Uterus (tissue), 4 donors: ENCODE measurements at places on chromosomes 7 and 10.

- peak; percentile 15 for DNase-seq
Measured at GRCh38 chr7:23334482-23335056, 35.4 kb downstream of the MALSU1 start.

DNA sequence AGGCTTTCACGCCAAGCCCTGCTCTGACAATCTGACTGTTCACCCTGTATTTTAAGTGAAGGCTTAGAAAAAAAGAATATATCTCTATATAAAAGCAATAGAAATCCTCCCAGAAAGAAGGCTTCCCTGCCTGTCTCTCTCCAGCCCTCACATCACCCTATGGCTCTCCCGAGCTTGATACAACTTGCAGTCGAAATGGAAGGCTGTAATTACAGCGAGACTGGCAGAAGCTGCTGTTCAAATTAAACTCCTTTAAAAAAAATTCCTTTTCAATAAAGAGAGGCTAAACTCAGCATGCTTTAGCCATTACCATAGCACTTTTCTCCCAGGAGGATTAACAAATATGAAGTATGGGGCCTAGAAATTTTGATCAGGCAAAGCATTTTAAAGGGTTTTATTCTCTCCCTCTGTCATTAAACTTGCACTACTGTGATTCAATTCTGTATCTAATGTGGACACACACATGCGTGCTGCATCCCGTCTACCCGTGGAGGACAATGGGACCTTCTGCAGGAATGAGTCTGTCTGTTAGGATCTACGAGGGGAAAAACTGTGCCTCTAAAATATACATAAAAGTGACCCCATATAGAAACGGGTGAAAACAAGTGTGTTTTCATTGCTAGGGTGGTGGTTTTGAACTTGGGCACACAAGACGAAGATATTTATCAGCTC, 223.8 kb downstream of the USP6NL start:
- DNase-seq: no peak

GRCh38 chr10:125060026-125060425, 100.3 kb downstream of the CTBP2 start:
- DNase-seq: no peak

GRCh38 chr7:115417662-115418061, 495.8 kb downstream of the MDFIC start:
- no peak for DNase-seq

DNA sequence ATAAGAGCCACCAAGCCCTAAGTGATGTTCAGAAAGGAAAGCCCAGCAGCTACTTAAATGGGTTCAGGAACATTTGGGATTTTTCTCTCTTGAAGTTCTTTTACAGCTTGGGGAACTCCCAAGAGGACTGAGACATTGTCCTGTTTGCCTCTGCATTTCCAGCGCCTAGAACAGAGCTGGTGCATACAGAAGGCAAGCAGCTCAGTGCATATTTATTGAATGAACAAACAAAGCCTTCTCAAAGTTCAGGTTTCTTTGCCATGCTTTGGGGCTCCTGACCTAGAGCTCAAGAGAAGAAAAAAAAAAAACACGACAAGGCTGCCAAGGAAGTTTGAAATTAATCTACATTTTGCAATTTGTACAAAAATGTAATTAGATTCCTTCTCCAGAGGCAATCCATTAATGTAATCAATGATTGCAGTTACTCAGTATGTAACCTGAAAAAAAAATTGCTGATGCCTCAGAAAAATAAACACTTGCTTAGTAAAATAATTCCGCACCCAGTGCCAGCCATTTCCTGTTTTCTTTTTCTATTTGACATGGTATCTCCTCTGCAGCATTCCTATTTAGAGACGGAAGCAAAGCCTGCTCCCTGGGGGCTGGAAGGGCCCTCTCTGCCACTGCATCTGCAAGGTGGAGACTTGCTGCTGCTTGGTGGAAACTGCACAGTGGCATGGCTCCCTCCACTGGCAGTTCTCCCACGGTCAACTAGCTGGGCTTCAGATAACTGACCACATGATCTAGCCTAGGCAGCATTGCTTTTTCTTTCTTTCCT, 157.3 kb downstream of the TMEM178B start:
- no peak for DNase-seq

DNA sequence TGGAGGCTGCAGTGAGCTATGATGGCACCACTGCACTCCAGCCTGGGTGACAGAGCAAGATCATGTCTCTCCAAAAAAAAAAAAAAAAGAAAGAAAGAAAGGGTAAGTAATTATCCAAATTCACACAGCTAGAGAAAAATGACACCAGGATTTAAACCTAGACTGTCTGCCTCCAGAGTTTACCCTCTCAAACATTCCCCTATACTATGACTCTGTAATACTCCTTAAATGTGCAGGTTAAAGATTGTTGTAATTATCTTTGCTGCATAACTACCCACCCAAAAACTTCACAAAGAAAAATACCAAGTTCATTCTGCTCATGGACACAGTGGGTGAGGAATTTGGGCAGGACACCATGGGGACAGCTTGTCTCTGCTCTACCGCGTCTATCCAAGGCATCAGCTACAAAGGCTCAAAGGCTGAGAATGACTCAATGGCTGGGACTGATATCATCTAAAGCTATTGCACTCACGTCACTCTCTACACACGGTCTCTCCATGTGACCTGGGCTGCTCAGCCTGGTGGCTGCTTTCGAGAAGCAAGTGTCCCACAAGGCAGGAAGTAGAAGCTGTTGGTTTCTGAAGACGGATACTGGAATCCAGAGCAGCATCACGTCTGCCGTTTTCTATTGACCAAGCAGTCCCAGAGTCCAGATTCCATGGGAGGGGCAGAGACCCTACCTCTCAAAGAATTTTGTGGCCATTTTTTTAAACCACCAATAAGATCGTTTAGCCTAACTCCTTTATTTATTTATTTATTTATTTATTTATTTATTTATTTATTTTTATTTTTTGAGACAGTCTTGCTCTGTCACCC, 185.7 kb upstream of the AUTS2 start:
- DNase-seq: no peak

DNA sequence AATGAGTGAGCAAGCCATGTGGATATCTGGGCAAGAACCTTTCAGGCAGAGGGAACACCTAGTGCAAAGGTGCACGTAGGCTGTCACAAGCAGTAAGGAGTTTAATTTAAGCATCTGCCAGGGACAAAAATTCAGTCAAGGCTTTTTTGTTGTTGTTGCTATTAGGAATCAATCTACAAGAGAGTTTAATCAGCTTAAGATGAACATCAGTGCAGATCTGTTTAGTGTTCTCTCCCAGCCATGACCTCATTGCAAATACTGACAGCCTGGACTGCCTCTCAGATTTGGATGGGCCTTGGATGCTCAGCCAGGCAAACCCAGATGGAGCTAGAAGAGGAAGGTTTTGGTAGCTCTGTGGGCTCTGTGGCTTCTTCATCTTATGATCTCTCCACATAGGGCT, 3.3 kb upstream of the GLCCI1 start:
- DNase-seq: no peak
